ENCODE measurements at places on chromosomes 12 and 14. TPM values are rescaled to one million over a fixed set of nuclear protein-coding genes. Genes with fewer than 3 reads are reported as not detected.

VRTN gene
- not detected for total RNA-seq

MAP3K9 gene
- total RNA-seq, result 9.4 TPM

TSHR gene
- total RNA-seq, result not detected

NEK9 gene
- 97.7 TPM for total RNA-seq

CCDC184 gene
- 1.0 TPM for total RNA-seq

CCDC196 gene
- not detected for total RNA-seq

RGS6 gene
- total RNA-seq, result 2.5 TPM

ACSM4 gene
- total RNA-seq, result not detected

NKX2-1 gene
- 180 TPM for total RNA-seq

OAS1 gene
- total RNA-seq, result 112 TPM

APOF gene
- total RNA-seq, result not detected

DNA sequence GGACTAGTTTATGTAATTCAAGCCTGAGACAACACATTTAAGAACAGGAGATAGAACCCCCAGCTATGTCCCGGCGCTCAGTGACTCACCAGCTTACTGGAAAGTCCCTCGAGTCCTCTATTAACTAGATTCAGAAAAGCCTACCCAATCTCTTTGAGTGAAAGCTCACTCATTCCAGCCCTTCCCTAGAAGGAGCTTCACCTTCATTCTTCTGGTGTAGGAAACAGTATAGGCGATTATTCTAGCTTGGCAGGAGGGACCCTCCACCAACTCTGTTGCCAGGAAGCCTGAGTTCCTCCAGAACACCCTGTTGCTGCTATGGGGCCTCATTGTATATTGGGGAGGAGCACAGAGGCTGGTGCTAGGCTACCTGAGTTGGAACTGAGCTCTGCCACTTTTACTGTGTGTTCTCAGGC lies 57.2 kb upstream of the AEBP2 start:
- peaks cover 8% of the 10 kb centered on the region for H3K36me3 ChIP-seq
- H3K4me3 ChIP-seq, result no peak overlapping the region
- no peak overlapping the region for H3K27ac ChIP-seq
- H3K27me3 ChIP-seq, result no peaks in the 10 kb centered on the region
- no peak for DNase-seq

DNA sequence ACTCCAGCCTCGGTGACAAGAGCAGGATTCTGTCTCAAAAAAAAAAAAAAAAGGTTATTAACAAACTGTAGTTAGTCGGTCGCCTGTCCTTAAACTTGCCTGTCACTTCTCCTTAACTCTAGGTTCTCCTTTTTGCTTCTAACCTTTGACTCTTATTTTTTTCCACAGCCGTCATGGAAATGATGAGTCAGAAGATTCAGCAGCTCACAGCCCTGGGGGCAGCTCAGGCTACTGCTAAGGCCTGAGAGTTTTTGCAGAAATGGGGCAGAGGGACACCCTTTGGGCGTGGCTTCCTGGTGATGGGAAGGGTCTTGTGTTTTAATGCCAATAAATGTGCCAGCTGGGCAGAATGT lies 418 bp upstream of the MYG1 start:
- no peaks in the 10 kb centered on the region for H3K27me3 ChIP-seq
- peaks cover 46% of the 10 kb centered on the region for H3K36me3 ChIP-seq
- peak; percentile 62 for DNase-seq

DNA sequence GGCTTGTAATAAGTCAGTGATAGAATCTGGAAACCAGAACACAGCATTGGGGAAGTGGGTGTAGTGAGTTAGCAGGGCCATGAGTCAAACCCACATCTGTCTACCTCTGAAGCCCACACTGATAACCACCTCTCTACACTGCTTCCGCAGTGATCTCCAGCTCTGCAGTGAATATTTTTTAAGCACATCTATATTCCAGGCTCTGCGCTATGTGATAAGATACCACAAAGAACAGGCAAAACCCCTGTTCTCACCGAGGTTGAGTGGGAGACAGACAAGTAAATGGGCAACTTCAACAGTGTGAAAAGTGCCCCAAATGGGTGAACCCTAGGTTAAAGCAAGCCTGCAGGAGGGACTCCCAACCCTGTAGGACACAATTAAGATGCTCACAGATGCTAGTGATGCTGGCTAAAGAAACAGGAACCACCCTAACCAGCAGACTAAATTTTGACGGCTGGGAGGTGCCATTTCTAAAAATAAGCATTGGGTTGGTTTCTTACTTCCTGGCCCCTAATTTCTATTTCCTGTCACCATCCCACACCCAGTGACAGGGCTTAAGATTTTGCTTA lies 375.0 kb downstream of the DPF3 start:
- no peaks in the 10 kb centered on the region for H3K27me3 ChIP-seq
- no peak overlapping the region for H3K4me3 ChIP-seq
- no peaks in the 10 kb centered on the region for H3K36me3 ChIP-seq

- no peaks in the 10 kb centered on the region for H3K36me3 ChIP-seq
- H3K4me1 ChIP-seq, result peaks cover 98% of the 10 kb centered on the region
- H3K27me3 ChIP-seq, result no peaks in the 10 kb centered on the region
- no peak overlapping the region for H3K4me3 ChIP-seq
- H3K27ac ChIP-seq, result peak overlapping the region; percentile 88
These were observed 36.3 kb upstream of the PNMA1 start for GRCh38 chr14:73750531-73750901.

DNA sequence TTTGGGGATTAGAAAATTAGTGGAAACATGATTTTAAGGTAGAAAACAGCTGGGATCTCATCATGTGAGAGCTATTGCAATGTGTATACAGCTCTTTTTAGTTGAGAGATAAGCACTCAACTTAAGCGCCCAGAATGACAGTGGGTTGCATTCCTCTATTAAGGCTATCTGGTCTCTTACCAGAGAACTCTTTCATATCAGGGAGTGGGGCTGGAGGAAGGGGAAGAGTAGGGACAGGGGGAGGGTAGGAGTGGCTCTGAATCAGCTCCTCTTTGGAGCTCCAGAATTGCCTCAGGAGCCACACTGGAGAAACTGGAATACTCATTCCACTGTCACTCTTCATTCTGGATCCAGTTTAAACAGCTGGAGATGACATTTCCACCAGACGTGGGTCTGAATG lies 9.2 kb upstream of the PLEKHG3 start:
- H3K36me3 ChIP-seq, result no peaks in the 10 kb centered on the region
- no peaks in the 10 kb centered on the region for H3K27me3 ChIP-seq
- H3K27ac ChIP-seq, result no peak overlapping the region
- peaks cover 30% of the 10 kb centered on the region for H3K4me1 ChIP-seq
- no peak overlapping the region for H3K4me3 ChIP-seq
- DNase-seq, result no peak

GRCh38 chr12:126772171-126772864 lies 1494.7 kb upstream of the TMEM132C start:
- no peaks in the 10 kb centered on the region for H3K4me1 ChIP-seq
- H3K4me3 ChIP-seq, result peak overlapping the region; percentile 18
- no peaks in the 10 kb centered on the region for H3K27me3 ChIP-seq
- no peak for DNase-seq
- H3K36me3 ChIP-seq, result no peaks in the 10 kb centered on the region
- H3K27ac ChIP-seq, result no peak overlapping the region

- H3K27me3 ChIP-seq, result peaks cover 11% of the 10 kb centered on the region
- no peak overlapping the region for H3K27ac ChIP-seq
- peaks cover 10% of the 10 kb centered on the region for H3K4me1 ChIP-seq
- H3K4me3 ChIP-seq, result no peak overlapping the region
These were observed 3.5 kb downstream of the C12orf75 start for GRCh38 chr12:105334001-105334400.

- no peaks in the 10 kb centered on the region for H3K27me3 ChIP-seq
- no peak overlapping the region for H3K4me3 ChIP-seq
- H3K27ac ChIP-seq, result no peak overlapping the region
- H3K4me1 ChIP-seq, result no peaks in the 10 kb centered on the region
These were observed 860.6 kb upstream of the MGAT4C start for GRCh38 chr12:87116780-87117179.

- H3K27me3 ChIP-seq, result peaks cover 38% of the 10 kb centered on the region
- no peak for DNase-seq
- no peaks in the 10 kb centered on the region for H3K36me3 ChIP-seq
- peaks cover 11% of the 10 kb centered on the region for H3K4me1 ChIP-seq
These were observed 4.4 kb downstream of the WSCD2 start for GRCh38 chr12:108133482-108133881.

- no peak overlapping the region for H3K27ac ChIP-seq
- H3K4me1 ChIP-seq, result no peaks in the 10 kb centered on the region
- no peak for DNase-seq
These were observed 21.8 kb upstream of the KRR1 start for GRCh38 chr12:75533239-75533638.

GRCh38 chr12:48817873-48818830 lies at the start of gene CACNB3:
TSS of gene CACNB3 (plus strand) at chr12:48818496. CDS start at chr12:48818930, 434 bp downstream.
- peak within 1 kb of the TSS; percentile 36 for H3K27ac ChIP-seq
- no peaks in the 10 kb centered on the region for H3K27me3 ChIP-seq
- peak; percentile 84 for DNase-seq
- H3K4me3 ChIP-seq, result peak within 1 kb of the TSS; percentile 78
- H3K4me1 ChIP-seq, result peaks cover 35% of the 10 kb centered on the region

GRCh38 chr14:75549169-75549568 lies 26.9 kb downstream of the BATF start:
- no peak overlapping the region for H3K4me3 ChIP-seq
- H3K27me3 ChIP-seq, result no peaks in the 10 kb centered on the region
- DNase-seq, result no peak
- H3K4me1 ChIP-seq, result no peaks in the 10 kb centered on the region

GRCh38 chr12:1576410-1577241 lies 17.8 kb downstream of the FBXL14 start:
- H3K4me3 ChIP-seq, result peak overlapping the region; percentile 27
- no peaks in the 10 kb centered on the region for H3K36me3 ChIP-seq
- DNase-seq, result no peak
- H3K27ac ChIP-seq, result peak overlapping the region; percentile 47

GRCh38 chr12:1862973-1863372 lies 42.6 kb downstream of the LRTM2 start:
- DNase-seq, result no peak
- H3K27me3 ChIP-seq, result peaks cover 20% of the 10 kb centered on the region
- no peaks in the 10 kb centered on the region for H3K4me1 ChIP-seq
- no peak overlapping the region for H3K27ac ChIP-seq

- H3K4me3 ChIP-seq, result no peak overlapping the region
- DNase-seq, result no peak
- H3K27ac ChIP-seq, result no peak overlapping the region
- H3K4me1 ChIP-seq, result peaks cover 4% of the 10 kb centered on the region
- no peaks in the 10 kb centered on the region for H3K36me3 ChIP-seq
These were observed 161.8 kb upstream of the SLC38A2 start for GRCh38 chr12:46534327-46534840.

GRCh38 chr12:6782850-6783566 lies 6.3 kb upstream of the CD4 start:
- no peak overlapping the region for H3K4me3 ChIP-seq
- DNase-seq, result no peak
- peaks cover 22% of the 10 kb centered on the region for H3K4me1 ChIP-seq
- no peaks in the 10 kb centered on the region for H3K36me3 ChIP-seq
- H3K27me3 ChIP-seq, result no peaks in the 10 kb centered on the region

DNA sequence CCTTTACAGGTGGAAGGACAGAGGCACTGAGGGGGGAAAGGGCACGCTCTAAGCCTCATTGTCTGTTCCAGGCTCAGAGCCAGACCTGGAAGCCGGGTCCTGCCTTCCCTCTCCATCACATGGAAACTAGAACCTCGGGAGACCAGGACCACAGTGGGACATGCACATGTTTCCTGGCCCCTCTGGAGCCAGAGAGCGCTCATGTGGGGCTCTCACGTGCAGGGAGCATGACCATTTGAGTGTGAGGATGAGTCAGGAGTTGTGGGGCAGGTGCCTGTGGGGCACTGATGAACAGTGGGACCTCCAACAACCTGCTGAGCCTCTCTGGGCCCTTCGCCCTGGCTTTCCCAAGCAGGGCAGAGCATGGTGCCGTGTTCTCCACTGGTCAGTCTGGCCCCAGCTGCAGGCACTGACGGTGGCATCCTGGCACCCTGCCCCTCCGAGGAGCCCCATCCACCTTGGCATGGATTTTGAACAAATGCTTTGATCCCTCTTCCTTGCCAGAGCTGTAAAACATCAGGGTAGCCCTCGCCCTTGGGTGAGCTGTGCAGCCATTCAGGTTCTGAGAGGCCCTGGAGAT lies 100.2 kb downstream of the RIN3 start:
- no peak overlapping the region for H3K4me3 ChIP-seq
- H3K27ac ChIP-seq, result no peak overlapping the region
- H3K36me3 ChIP-seq, result peaks cover 7% of the 10 kb centered on the region
- DNase-seq, result no peak
- H3K27me3 ChIP-seq, result no peaks in the 10 kb centered on the region

GRCh38 chr14:68598621-68599447 lies 194.0 kb downstream of the ZFP36L1 start:
- no peaks in the 10 kb centered on the region for H3K27me3 ChIP-seq
- peak; percentile 83 for DNase-seq
- H3K4me1 ChIP-seq, result peaks cover 38% of the 10 kb centered on the region
- H3K4me3 ChIP-seq, result peak overlapping the region; percentile 9

- no peaks in the 10 kb centered on the region for H3K4me1 ChIP-seq
- H3K27ac ChIP-seq, result no peak overlapping the region
- no peak for DNase-seq
- H3K36me3 ChIP-seq, result no peaks in the 10 kb centered on the region
- H3K4me3 ChIP-seq, result no peak overlapping the region
- no peaks in the 10 kb centered on the region for H3K27me3 ChIP-seq
These were observed 84.5 kb upstream of the RTL1 start for GRCh38 chr14:100988011-100988410.

GRCh38 chr14:106679776-106680175 lies 1153.4 kb downstream of the TMEM121 start:
- H3K4me1 ChIP-seq, result no peaks in the 10 kb centered on the region
- H3K27ac ChIP-seq, result no peak overlapping the region
- no peaks in the 10 kb centered on the region for H3K36me3 ChIP-seq

DNA sequence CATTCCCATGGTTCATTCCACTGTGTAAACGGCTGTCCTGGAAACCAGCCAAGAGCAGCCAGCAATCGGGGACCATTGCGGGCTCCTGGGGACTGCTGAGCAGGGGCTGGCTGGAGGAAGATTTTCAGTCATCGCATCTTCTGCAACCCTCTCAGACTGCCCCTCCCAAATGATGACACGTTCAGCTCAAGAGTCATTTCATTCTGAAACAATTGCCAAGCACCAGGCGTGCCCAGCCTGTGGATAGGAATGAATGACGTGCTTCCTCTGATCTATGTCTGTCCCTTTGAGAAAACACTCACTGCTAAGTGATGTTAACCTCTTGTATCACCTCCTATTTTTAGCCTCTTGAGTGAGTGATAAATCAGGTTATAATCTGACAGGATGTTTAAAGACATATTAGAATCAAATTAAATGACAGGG lies 62.0 kb downstream of the NDUFA12 start:
- no peaks in the 10 kb centered on the region for H3K36me3 ChIP-seq
- H3K4me3 ChIP-seq, result no peak overlapping the region
- H3K27me3 ChIP-seq, result no peaks in the 10 kb centered on the region
- H3K27ac ChIP-seq, result no peak overlapping the region
- peaks cover 13% of the 10 kb centered on the region for H3K4me1 ChIP-seq

GRCh38 chr12:79532907-79533288 lies 157.9 kb downstream of the PAWR start:
- no peaks in the 10 kb centered on the region for H3K4me1 ChIP-seq
- H3K27me3 ChIP-seq, result no peaks in the 10 kb centered on the region
- H3K27ac ChIP-seq, result no peak overlapping the region
- H3K4me3 ChIP-seq, result no peak overlapping the region

DNA sequence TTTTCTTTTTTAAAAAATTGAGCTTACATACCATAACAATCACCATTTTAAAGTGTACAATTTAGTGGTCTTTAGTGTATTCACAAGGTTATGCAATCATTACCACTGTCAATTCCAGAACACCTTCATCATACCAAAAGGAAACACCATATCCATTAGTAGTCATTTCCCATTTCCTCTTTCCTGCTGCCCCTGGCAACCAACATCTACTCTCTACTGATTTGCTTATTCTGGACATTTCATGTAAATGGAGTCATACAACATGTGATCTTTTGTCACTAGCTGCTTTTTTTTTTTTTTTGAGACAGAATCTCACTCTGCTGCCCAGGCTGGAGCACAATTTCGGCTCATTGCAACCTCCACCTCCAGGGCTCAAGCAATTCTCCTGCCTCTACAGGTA lies 66.8 kb upstream of the CFL2 start:
- no peak overlapping the region for H3K4me3 ChIP-seq
- no peak overlapping the region for H3K27ac ChIP-seq
- H3K36me3 ChIP-seq, result peaks cover 97% of the 10 kb centered on the region
- DNase-seq, result no peak

All from lower lobe of right lung (tissue), 2 donors.